CD4-positive, alpha-beta T cell treated with Interleukin-17A for 1 hour (primary cell): ENCODE measurements at places on chromosomes 4 and X.

DNA sequence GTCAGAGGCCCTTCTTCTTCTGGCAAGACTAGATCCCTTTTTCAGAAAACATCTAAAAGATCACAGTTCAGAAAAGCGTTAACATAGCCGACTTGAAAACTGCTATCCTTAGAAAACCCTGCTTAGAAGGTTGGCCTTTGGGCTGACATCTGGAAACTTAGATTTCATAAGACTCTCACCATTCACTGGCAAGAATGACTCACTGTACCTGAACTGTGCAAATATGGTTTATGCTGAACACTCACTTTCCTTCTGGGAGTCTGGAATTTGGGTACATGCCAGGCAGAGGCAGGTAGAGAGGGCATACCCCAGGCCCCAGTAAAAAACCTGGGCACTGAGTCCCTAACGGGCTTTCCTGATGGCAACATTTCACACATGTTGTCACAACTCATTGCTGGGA, 88.8 kb upstream of the GPC3 start:
- no peak for DNase-seq

DNA sequence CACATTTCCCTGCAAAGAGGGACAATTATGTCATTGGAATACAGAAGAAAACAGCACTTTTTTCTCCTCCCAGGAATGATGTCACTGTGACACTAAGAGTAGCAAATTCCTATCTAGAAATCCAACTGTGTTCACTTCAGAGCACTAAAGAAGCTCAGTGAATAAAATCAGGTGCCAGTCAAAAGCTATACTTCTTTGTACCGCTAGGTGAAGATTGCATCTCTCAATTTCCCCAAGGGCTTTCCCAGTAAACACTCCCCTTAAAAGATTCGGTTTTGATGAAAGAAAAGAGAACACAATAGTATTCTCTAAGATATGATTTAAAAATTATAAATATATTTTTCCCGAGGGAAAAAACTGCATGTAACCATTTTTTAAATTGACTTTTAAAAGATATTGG, 104.7 kb upstream of the MID1 start:
- DNase-seq = no peak

DNA sequence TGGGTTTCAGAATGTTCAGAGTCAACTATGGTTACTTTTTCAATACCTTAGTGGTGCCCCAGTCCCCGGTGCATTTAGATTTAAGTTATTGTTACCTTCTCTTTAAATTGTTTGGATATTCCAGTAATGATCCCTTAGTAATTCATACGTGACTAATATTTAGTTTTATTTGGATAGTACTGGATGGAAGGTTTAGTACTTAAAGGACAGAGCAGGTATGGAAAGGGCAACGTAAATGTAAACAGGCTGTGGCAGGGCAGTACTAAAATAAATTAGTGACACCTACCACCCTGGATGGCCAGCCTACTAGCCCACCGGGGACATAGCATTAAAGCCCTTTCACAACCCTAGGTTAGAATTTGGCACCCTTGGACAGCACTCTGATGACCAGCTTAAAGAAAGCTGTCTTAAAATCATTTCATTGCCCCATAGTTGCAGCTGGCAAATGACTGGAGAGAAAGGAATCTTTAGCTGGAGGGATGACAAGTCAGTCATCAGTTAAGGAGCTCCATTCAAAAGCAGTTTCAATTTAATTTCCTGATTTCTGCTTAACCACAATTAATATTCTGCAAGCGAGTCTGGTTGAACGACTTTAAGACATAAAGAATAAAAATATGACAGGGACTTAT, 16.4 kb downstream of the PLP1 start:
- DNase-seq = no peak

DNA sequence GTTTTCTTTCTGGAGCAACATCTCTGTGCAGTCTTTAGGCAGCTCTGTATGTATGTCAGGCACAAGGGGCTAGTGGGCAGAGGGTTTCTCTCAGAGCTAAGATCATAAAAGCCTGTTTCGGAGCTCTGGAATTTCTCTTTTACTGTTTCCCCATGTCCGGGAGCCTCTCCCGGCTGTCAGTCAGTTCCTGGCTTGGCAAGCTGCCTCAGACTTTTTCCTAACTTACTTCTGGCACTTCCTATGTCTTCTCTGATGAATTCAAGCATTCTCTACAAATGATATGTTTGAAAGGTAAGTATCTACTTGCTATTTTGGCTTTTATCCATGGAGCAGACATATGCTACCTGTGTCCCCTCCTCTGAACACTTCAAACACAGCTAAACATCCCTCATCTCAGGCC, 129.3 kb upstream of the PGRMC2 start:
- DNase-seq = no peak

DNA sequence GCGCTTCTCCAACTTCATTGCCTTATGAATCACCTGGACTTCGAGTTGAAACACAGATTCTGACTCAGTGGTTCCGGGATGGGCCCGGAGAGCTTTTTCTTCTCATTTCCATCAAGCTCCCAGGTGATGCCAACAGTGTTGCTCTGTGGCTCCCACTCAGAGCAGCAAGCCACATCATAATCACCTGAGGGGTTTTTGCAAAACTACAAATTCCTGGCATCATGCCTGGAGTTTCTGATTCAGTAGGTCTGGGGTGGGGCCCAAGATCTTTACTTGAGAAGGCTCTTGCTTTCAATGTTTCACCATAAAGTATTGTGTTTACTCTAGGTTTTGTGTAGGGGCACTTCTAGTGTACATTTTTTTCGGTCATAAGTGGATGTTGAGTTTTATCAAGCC, 7.0 kb downstream of the MTM1 start:
- peak; percentile 50 for DNase-seq

DNA sequence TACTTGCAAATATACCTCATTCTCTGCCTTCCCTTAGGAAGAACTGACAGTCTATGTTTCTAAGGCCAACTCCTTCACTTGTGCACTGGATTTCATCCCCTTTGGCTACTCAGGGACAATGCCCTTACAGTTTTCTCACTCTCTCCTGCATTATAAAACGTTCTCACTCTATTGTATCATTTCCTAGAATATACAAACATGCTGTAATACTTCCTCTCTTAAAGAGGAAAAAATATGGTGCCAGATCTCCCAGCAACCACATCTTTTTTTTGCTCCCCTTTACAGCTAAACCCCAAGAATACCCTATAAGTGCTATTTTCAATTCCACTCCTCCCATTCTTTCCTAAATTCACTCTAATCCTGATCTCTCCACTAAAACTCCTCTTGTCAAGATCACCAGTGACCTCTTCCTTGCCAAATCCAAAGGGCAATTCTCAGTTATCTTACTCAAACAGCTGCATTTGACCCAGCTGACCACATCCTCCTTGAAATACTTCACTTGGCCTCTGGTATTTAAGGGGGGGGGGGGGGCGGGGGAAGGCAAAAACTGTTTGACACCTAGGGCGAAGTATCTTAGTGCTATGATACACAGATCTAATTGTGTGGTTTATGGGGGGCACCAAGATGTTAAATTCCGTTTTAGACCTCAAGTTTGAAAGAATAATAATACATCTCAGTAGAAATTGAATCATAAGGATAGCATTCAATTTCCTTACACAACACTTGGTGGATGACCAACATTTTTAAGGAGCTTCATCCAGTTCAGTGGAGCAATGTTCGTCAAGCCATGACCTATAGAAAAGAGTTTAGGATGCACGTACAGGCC, 1.6 kb downstream of the RCHY1 start:
- DNase-seq = peak; percentile 30

GRCh38 chrX:145393702-145394235, 146.5 kb downstream of the SPANXN1 start:
- DNase-seq = no peak

- no peak for DNase-seq
Measured at GRCh38 chr4:111303806-111304205, 680.9 kb upstream of the PITX2 start.

DNA sequence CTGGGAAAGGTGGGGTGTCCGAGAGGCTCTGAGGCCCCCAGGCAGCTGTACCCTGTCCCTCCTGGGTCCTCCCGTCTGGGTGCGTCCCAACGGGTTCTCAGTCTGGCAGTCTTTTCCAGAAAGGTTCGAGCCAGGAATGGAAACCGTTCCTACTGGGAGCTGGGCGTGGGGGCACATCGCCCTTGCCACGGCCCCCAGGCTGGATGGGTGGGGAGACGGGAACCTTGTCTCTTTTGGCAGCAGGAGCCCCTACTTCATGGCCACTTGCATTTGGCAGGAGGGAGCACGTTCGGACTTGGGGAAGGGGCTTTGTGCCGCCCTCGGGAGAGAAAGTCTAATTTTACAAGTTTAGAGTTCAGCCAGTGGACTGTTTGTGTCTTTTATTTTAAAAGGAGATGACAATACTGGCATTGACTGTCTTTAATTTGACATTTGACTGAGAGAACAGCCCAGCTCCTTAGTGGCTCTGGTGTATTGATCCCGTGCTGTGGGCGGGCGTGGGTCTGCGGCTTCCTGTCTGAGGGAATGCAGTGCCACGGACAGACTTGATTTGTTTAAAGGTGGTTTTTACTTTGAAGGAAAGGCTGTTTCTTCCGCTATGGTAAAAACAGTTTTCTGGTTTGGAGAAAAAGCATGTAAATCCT, 95.1 kb downstream of the SORCS2 start:
- no peak for DNase-seq

DNA sequence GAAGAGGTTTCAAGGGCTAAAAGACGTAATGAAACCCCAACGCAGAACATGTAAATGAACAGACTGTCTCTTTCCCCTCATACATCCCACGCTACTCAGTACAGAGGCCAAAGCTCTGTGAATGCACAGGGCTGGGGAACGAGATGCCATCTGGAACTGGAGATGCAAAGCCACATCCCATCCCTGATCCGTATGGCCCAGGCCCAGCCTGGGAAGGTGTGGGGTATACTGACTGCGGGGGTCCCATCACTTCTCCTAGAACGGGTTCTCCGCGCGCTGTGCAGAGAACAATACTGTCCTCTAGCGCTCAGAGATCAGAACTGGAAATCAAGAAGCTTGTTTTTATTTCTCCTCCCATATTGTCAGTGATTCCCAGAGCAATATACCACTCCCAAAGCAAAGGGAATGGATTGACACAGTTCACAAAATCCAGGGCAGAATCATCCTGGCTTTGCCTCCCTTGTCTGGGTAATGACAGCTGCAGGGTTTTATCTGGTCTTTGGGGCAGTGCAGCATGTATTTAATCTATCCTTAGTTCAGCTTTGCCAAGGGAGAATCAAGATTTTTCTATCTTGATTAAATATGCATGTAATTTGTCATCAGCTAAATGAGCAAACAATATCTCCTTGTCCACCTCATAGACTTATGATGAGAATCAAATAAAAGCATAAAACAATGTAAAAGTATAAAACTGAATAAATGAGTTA, 47.3 kb upstream of the TLR3 start:
- DNase-seq = no peak

DNA sequence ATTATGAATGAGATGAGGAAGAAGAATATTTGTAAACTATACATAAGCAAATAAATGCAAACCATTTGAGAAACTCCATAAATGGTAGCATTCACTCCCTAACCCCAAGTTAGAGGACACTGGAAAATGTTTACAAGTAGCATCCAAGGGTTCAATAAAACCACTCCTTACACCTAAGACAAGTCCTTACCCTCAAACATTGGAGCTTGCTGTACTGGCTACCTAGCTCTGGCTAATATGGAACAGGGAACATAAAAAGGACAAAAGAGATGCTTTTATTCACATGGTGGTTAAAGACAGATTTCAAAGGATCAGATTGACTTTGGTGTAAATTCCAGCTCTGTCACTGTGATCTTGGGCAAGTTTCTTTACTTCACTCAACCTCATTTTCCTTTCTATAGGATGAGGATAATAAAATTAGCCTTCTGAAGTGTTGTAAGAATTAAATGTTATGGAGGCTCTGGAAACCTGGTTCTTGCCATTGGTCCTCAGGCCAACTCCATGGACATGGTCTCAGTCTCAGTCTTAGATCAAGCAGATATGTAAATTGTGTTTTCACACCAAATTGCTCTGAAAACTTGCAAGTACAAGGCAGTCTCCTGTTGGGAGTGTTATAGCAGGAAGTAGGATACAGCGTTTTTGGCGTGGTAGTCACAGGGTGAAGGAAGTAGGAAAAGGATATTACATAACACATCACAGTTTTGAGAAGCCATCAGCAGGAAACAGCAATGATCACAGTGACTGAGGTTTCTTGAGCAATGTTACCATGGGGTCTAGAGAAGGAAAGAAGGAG, 3.3 kb downstream of the CXCL1 start:
- DNase-seq = no peak

DNA sequence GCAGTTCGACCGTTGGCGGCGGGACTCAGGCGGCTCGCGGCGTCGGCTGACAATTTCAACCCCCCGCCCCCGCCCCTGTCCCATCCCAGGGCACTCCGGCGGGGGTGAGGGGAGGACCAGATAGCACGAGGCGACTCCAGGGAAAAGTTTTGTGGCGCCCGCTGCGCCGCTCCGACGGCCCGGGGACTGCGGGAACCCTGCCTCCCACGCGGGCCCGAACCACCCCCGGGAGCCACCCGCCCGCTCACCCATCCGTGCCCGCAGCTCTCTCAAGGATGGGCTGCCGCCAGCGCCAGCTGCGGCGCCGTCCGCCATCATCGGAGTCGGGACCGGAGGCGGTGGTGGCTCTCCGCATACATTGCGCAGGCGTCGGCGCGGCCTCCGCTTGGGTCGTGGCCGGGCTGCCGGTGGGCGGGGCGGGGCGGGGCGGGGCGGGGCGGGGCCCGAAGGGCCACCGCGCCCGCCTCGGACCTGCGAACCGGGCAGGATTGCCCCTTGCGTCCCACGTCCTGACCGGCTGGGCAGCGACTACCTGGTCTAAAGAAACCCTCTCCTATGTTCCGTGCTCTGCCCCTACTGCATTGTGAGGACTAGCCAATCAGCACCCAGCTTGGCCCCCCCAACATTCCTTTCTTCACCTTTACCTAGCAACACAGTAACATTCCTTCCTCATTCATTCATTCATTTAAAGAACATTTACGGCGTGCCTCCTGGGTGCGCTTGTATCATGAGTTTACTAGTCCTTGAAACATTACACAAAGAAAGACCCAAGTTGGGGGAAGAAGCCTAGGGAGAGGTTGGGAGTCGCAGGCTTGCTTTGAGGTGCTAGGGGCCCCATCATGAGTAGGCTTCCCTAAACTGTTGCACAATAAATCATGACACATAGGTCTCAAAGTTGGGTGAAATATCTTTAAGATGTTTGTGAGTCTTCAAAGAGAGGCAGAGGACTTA, at the start of gene MAP7D3:
Gene MAP7D3 (minus strand): TSS at position 360 of the 951 bp plus-strand sequence. CDS start 42 bp downstream, at position 318.
- DNase-seq = peak; percentile 72

- no peak for DNase-seq
Measured at GRCh38 chrX:40423299-40423698, 157.5 kb upstream of the ATP6AP2 start.

GRCh38 chr4:138978028-138978585, 37.5 kb upstream of the NOCT start:
- DNase-seq = no peak

DNA sequence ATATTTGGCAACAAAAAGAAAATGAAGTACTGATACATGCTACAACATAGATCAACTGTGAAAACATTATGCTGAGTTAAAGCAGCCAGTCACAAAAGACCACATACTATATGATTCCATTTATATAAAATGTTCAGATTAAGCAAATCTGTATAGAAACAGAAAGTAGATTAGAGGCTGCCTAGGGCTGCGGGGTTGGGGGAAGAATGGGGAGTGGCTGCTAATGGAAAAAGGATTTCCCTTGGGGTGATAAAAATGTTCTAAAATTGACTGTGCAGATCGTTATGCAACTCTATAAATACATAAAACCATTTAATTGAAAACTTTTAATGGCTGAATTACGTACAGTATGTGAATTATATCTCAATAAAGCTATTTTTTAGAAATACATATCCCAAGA, 46.8 kb downstream of the NEK1 start:
- DNase-seq = no peak
